ENCODE measurements at places on chromosomes 2 and 18.

GRCh38 chr2:142012797-142013196 is 118.0 kb downstream of the LRP1B start:
- DNase-seq: no peak

GRCh38 chr2:37388074-37388473 is 43.6 kb downstream of the QPCT start:
- DNase-seq: no peak

DNA sequence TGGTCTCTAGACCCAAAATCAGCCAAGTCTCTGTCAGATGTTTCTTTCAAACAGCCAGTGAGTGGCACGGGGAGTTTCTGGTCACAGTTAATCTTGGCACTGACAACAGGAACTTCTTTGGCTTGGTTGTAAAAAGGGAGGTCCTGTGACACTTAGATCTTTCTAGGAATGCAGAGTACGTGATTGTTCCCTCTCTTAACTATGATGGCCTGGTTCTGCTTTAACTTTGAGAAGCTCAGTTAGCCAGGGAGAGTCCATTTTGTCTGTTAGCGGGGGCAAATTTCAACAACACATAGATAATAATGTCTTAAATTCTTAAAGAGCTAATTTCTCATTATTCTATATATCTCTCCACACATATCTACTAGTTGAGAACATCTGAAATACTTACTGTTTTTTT is 344.5 kb upstream of the LRRTM4 start:
- no peak for DNase-seq

DNA sequence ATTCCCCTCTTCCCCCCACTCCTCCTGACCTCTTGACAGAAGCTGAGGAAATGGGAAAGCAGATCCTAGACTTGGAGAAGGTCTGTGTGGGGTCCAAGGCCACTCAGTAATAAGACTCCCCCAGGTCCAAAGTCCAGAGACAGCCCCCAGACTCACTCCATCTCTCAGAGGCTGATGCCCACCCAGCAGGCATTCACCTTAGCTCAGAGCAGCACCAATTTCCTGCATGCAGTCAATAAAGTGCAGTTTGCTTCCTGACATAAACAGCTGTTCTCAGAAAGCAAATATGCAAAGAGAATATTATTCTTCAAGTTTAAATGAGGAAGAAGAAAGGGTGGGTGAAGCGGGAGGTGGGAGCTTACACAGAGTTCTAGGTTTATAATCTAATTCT is 84.1 kb upstream of the RTN4 start:
- DNase-seq: no peak

DNA sequence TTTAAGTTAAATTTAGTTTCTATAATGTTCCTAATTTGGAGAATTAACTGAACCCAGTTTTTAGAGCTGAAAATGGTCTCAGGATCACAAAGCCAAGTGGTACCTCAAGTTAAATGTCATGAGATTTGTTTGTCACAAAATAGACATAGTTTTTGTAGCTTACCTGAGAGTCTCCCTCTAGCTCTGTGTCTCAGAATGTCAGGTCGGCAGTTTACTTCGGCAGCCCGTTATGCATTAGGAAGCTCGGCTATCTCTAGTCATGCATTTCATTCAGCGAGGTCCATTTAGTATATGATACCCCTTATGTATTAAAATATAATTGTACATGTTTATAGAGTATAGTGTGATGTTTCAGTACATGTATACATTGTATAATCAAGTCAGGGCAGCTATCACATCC is 155.6 kb downstream of the EML6 start:
- no peak for DNase-seq

DNA sequence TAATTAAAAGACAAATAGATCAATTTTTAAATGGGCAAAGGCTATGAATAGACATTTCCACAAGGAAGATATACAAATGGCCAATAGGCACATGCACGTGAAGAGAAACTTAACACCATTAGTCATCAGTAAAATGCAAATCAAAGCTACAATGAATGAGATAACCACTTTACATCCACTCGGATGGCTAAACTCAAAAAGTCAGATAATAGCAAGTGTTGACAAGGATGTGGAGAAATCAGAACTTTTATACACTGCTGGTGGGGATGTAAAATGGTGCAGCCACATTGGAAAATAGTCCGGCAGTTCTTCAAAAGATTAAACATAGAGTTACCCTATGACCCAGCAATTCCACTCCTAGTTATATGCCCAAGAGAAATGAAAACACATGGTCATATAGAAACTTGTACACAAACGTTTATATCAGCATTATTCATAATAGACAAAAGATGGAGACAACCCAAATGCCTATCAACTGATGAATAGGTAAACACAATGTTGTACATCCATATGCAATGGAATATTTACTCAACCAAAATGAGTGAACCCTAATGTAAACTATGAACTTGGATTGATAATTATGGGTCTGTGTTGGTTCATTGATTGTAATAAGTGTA is 51.1 kb downstream of the SMAD7 start:
- DNase-seq: no peak

DNA sequence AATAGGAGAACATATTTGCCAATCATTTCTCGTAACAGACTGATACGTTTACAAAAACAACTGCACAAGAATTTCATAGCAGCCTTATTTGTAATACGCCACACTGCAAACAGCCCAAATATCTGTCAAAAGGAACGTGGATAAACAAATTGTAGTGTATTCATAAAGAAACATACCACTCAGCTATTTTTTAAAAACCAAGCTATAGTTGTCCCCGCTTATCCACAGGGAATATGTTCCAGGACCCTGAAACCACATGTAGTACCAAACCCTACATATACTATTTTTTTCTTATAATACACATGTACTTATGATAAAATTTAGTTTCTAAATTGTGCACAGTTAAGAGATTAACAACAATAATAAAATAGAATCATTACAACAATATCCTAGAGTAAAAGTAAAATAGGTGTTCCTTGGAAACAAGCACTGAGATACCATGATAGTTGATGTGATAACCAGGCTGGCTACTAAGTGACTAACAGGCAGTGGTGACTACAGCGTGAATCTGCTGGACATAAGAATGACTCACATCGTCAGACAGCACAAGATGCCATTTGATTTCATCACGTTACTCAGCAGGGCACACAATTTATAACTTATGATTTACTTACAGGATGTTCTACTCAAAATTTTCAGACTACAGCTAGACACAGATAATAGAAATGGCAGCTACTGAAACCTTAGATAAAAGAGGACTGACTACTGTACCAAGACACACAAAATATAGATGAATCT is 367.4 kb downstream of the NCKAP5 start:
- DNase-seq: no peak

DNA sequence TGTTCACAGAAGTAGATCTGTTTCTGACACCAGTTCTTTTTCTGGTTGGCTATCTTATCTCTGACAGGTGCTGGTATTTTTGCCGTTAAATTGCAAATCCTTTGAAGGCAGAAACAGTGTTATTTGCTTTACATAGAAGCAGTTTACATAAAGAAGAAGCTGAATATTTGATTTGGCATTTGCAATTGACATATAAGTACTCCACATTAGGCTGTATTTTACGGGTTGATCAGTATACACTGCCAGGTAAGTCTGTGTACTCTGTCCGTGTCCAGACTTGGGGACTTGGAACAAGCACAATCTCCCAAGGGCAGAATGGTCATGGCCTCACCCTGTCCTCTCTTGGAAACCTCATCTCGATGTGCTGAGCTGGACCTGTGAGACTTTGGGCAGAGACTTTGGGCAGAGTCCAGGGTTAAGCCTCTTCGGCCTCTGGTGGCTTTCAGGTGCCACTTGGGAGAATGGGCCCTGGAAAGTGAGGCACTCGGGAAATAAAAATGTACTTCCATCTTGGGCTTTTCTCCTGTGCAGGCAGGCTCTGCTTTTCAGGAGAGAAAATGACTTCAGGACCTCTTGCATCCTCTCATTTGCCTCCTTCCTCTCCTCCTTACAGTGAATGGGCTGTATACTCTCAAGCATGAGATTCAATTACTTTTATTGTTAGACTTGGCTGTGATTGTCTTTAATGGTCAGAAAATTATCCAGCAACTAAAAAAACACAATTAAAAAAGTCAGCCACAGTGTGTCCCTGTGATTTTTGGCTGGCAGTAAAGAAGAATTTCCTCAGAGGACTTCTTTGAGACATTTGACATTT is 108.5 kb downstream of the RAPGEF4 start:
- peak; percentile 12 for DNase-seq

DNA sequence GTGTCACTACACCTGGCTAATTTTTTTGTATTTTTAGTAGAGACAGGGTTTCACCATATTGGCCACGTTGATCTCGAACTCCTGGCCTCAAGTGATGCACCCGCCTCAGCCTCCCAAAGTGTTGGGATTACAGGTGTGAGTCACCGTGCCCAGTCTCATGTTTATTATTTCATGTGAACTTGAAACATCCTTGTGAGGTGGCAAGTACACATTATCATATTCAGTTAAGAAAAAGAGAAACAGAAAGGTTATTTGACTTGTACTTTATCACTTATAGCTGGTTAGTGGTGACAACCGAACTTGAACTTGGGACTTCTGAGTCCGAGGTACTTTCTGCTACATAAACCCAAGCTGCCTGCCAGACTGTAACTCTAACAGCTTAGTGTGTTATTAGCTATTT is 24.4 kb downstream of the ABHD3 start:
- DNase-seq: no peak

DNA sequence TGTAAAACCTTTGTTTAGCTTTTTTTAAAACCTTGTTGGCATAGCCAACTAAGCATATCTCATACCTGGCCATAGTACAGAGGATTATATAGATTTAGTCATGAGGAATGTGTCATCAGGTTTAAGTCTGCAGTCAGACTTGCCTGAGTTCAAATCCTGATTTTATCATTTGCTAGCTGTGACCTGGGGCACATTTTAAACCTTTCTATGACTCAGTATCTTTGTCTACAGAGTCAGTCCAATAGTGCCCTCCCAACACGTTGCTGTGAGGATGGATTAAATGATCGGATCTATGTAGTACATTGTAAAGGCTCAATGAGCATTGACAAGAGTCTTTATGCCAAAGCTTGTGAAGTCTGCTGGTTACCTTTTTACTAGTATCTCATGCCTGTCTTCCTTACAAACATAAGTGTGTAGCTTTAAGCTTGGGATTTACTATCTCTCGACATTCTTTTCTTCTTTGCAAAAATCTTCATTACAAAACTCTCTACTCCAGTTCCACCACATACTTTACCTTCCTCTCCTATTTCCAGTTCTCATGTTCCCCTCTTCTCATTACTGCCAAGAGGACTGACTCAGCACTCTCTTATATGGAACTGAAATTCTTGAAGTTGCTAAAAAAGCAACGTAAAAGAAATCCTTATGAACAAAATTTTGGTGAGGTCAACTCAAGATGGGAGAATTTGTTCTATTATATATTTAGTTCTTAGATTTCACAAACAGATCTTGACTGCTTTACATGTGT is 68.1 kb upstream of the RBMS1 start:
- DNase-seq: no peak

Data from NCI-H146 (cell line).